DMS 273 treated with DMSO at 0.1 percent for 48 hours (cell line): ENCODE measurements at places on chromosomes 13 and 19.

DNA sequence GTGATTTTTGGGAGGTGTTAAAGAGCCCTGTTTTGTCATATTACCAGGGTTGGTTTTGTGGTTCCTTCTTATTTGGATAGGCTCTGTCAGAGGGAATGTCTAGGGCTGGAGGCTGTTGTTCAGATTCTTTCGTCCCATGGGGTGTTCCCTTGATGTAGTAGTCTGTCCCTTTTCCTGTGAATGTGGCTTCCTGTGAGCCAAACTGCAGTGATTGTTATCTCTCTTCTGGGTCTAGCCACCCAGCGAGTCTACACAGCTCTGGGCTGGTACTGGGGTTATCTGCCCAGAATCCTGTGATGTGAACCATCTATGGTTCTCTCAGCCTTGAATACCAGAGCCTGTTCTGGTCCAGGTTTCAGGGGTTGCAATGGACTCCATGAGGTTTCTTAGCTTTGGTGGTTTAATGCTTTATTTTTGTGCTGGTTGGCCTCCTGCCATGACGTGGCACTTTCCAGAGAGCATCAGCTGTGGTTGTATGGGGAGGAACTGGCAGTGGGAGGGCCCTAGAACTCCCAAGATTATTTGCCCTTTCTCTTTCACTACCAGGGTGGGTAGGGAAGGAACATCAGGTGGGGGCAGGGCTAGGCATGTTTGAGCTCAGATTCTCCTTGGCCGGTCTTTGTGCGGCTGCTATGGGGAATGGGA, 78.8 kb downstream of the SPRY2 start:
- DNase-seq = no peak

DNA sequence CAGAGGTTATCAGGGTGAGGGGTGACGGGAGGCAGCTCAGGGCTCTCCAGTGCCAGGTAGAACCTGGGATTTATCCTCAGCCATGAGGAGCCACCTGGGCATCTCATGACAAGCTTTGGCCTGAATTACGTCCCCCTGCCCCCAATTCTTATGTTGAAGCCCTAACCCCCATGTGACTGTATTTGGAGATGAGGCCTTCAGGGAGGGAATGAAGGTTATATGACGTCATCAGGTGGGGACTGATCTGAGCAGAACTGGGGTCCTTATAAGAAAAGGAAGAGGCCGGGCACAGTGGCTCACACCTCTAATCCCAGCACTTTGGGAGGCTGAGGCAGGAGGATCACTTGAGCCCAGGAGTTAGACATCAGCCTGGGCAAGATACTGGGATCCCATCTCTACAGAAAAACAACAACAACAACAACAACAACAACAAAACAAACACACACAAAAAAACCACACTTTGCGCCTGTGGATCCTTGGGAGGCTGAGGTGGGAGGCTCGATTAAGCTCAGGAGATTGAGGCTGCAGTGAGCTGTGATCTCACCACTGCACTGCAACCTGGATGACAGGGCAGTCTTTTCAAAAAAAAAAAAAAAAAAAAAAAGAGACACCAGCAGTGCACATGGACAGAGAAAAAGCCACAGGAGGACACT, 18.4 kb downstream of the ZFR2 start:
- DNase-seq = no peak

GRCh38 chr19:13006431-13007281, 11.4 kb downstream of the NFIX start:
- DNase-seq = peak; percentile 23

GRCh38 chr13:100356426-100356825, 232.2 kb downstream of the GGACT start:
- no peak for DNase-seq

- DNase-seq = no peak
These were observed 57.5 kb downstream of the STARD13 start for GRCh38 chr13:33227927-33228647.

GRCh38 chr19:38057959-38058690, 151.1 kb downstream of the SIPA1L3 start:
- peak; percentile 91 for DNase-seq

GRCh38 chr13:98506322-98506721, 70.6 kb downstream of the STK24 start:
- DNase-seq = no peak

GRCh38 chr19:44071824-44072542, at the start of gene ZNF284:
Gene ZNF284, plus strand, starts transcription at chr19:44072159. Its CDS starts 4,231 bp downstream, at chr19:44076390.
- peak; percentile 74 for DNase-seq

DNA sequence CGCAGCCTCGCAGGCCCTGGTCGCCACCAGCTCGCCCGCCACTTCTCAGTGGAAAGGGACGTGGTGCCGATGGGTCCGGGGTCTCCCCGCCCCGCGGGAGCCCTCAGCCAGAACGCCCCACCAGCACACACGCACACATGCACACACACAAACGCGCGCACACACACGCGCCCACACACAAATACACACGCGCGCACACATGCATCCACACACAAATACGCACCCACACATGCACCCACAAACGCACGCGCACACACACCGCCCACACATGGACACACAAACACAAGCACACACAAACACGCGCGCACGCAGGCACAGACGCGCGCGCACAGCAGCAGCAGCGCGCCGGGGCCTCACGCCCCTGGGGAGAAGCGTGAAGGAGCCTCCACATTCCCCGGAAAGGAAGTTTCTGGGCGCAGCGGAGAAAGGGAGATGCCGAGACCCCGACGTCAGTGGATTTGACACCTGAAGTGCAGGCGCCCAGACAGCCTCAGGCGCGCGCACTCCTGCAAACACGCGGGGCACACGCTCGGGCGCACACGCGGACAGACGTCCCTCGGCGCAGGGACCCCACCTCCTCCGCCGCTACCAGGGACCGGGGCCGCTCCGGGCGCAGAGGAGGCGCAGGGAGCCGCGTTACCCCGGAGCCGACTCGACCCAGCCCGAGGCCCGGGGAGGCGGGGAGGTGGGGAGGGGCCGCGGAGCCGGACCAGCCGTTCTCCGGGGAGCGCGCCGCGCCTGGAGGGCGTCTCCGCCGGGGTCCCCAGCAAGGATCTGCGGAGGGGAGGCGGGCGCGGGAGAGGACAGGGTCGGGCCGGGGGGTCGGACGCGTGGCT, 622 bp downstream of the RASA3 start:
- no peak for DNase-seq

DNA sequence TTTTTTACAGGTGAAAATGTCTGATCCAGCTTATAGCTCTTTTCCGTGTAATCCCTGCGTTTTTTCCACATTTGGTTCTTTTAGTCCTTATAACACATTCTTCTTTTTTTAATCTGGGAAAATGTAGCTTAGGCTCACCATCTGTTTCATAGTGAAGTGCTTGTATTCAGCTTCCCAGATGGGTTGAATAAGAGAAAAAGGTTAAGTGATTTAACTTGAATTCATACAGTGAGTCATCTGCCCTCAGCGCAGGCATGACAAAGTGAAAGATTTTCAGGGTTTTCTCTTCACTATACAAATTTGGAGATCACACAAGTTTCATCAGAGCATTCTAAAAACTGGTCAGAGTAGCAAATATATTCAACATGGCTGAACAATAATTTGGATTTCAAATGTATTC, 224.8 kb downstream of the SPRY2 start:
- DNase-seq = peak; percentile 27

GRCh38 chr13:29526741-29527140, 68.7 kb downstream of the SLC7A1 start:
- DNase-seq = no peak

DNA sequence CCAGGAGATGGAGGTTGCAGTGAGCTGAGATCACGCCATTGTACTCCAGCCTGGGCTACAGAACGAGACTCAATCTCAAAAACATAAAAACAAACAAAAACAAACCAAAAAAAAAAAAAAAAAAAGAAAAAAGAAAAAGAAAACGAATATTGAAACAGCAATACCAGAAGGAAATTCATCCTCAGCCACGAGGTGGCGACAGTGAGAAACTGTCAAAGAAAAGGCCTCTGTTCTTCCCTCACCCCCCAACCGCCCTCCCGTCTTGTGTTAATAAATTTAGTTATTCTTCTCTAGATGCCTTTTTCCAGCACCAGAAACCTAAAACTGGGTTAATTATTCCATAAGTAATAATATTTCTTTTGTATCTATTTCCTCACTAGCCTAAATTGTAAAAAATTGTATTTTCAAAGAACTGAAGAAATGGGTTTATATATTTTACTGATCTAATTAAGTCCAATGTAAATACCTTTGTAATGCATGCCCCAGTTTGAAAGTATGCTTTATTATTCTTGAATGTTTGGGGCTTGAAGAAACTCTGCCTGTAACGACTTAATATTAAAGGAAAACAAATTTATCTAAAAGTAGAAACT, 38.6 kb downstream of the LIG4 start:
- DNase-seq = no peak

GRCh38 chr19:29714953-29715700, at the start of gene C19orf12:
Gene C19orf12, minus strand, starts transcription at chr19:29715261. Its CDS starts 6,848 bp downstream, at chr19:29708413.
- no peak for DNase-seq

GRCh38 chr13:67367399-67367798, 137.3 kb upstream of the PCDH9 start:
- no peak for DNase-seq

- DNase-seq = peak; percentile 71
These were observed 67.1 kb downstream of the RASA3 start for GRCh38 chr13:114065141-114065925.

DNA sequence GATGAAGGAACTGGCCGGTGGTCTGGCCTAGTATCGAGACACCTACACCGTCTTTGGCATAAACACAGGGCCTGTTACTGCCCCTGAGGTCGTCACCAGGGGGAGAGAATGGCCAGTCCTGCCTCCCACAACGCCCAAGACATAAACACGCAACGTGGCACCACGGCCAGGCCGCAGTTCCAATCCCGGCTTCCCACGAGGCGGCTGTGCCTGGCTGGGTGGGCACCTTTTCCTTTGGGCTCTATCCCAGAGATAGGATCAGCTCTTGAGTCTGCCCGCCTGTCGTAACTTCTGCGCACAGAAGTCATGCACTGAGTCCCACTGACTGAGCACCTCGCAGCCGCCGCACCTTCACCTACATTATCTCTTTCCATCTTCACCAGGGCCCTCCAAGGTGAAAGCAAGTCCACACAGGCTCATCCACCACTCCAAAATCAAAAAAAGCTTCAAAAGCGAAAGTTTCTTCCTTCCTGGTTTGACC, 1.1 kb downstream of the MIER2 start:
- no peak for DNase-seq

DNA sequence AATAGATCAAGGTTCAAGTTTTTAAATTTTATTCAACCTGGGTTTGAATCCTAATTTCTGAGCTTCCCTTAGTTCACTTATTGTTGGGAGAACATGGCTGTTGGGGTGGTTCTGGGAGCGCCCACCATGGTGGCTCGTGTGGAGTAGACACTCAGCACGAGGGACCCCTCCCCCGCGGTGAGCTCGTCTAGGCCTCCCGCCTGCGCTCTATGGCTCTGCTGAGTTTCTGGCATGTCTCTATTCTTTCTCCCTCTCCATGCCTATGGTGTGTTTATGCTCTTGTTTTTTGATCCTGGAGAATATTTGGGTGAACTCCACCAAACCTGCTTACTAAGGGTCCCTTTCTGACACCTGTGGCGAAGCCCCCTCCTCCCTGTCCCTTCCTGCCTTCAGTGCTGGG, 1.6 kb upstream of the EPN1 start:
- no peak for DNase-seq

DNA sequence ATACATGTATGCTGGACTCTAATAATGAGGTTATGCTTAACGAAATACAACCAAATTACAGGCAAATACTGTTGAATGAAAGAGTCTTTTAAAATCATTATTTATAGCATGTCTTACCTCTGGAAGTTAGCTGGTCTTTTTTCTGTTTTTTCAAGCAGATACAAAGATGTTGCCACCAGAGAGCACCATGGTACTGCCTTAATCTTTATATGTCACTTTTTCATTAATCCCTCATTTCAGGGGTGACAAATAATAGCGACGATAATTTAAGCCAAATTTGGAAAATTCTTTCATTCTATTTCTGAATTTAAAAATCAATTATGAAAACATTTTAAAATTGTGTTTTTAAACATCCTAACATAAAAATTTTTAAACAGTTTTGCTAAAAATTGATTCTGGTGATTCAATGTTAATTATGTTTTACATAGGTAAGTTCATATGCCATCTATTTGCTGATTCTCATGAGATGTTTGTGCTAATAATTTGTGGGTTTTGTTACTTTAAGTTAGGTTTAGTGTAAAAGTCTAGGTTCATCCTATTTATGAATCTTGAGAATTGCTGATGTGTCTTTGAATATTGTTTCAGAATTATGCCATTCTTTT, 379.3 kb upstream of the SGCG start:
- DNase-seq = no peak

DNA sequence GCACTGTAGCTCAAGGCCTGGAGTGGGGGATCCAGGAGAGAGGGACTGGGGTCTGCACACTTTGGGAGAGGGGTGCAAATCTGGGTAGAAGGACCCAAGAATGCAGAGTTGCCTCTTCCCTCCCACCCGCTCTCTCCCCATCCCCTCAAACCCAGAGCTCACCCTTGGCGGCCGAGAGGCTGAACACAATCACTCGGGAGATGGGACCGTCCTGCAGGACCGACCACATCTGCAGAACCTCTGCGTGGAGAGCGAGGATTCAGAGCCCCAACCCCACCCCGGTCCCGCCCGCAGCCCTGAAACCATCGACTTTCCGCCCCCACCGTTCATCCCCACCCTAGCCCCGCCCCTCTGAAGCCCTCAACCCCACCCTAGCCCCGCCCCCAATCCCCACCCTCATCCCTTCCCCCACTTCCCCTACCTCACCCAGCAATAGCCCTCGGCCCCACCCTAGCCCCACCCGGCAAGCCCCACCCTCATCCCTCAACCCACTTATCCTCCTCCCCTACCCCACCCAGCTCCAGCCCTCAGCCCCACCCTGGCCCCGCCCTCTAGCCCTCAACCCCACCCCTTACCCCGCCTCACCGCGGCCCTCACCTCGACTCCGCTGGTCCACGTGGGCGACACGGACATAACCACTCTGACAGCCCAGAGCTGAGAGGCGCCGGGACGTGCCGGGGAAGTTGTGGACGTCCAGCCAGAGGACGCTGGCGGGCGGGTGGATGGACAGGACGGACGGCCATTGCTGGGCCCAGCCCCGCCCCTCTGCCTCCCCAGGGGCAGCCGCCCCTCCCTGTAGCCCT, 4.1 kb downstream of the KPTN start:
- DNase-seq = no peak

- DNase-seq = no peak
These were observed 172.2 kb downstream of the COL4A1 start for GRCh38 chr13:110134801-110135200.

- no peak for DNase-seq
These were observed 349.7 kb downstream of the LIG4 start for GRCh38 chr13:107865643-107866031.

- no peak for DNase-seq
These were observed 20.3 kb downstream of the RFXAP start for GRCh38 chr13:36839281-36839680.
